Esophagus squamous epithelium (tissue), 5 donors: ENCODE measurements at places on chromosomes 16 and 17.

- no peak for DNase-seq
These were observed 178.5 kb upstream of the RPL38 start for GRCh38 chr17:74024871-74025531.

GRCh38 chr16:397736-398332, 835 bp downstream of the NME4 start:
- DNase-seq = no peak

DNA sequence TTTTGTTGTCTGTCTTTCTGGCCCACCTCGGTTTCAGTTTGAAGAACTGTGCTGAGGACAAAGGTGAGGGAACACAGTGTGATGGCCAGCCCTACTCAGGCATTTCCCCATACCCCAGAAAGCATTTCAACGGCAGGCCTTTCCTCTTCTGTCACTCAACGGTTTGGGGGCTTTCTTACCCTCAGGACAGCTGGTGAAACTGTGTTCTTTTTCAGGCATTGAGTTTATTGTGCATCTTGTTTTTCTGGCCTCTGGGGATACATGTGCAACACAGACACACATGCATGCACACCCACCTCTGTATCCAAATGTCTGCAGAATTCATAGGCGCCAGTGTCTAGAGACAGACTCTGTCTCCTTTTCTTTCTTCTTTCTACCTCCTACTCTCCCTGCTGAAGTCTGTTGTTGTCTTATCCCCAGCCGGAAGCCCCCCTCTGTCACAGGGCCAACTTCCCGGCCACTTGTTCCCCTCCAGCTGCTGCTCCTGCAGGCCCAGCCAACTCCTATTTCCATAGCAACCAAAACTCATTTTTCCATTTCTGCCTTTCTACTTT, 17.0 kb downstream of the CHD9 start:
- no peak for DNase-seq

GRCh38 chr16:51898872-51899271, 648.1 kb downstream of the TOX3 start:
- DNase-seq = no peak
